Hematopoietic multipotent progenitor cell treated with erythropoietin and hydrocortisone succinate and interleukin-3 and kit ligand, for 8 days (in vitro differentiated cells): ENCODE measurements at places on chromosomes 11 and 22.

DNA sequence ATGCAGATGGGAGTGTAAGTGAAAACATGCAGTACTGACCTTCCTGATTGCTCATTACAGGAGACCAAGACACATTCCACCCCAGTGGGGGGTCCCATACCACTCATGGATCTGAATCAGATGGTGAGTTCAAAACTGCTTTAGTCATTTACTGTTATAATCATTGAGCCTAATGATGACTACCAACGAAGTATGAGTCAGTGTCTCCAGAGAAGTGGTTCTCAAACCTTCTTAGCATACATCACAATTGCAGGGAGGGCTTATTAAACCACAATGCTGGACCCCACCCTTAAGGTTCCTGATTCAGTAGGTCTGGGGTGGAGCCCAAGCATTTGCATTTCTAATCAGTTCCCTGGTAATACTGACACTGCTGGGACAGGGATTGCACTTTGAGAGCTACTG is 75.8 kb downstream of the CD44 start:
- peak; percentile 36 for DNase-seq

DNA sequence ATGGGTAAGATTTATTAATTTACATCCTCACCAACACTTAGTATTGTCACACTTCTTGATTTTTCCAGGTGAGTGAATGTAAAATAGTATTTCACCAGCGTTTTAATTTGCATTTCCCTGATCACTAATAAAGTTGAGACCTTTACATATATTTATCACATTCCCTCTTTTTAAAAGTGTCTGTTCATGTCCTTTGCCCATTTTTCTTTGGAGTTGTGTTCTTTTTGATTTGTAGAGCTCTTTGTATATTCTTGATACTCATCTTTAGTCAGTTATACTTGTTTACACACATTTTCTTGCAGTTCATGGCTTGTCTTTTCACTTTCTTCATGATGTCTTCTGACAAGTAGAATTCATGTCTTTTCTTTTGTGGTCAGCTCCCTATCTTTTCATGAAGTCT is 2.2 kb upstream of the PLAAT5 start:
- no peak for DNase-seq

DNA sequence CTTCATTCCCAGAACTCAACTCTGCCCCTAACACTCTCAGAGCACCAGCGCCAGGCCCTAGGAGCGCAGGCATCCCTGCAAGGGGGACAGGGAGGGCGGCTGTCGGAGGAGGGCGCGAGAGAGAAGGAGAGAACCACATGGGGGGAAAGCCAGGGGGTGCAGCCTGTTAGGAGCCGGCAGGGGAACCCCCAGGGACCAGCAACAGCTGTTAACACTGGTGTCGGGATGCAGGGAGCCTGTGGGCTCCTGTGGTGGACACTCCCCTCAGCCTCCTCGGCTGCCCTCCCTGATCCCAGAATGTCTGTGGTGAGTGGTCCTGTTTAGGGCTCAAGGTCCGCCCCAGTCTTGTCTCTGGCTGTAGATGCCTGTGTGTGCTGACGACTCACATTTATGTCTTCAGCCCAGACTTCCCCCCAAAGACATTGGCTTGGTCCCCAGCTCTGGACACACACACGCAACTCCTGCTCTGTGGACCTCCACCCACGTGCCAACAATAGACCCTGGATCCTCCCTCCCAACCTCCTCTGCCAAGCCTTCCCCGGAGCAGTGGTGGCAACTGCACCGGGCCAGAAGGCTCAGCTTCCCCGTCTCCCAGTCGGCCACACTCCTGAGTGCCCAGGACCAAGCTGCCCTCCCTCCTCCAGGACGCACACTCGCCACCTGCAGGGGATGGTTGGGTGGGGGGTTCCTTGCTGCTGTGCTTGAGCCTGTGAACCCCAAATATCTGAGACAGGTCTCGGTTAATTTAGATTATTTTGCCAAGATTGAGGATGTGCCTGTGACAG is 817 bp upstream of the IFITM5 start:
- DNase-seq, result no peak

DNA sequence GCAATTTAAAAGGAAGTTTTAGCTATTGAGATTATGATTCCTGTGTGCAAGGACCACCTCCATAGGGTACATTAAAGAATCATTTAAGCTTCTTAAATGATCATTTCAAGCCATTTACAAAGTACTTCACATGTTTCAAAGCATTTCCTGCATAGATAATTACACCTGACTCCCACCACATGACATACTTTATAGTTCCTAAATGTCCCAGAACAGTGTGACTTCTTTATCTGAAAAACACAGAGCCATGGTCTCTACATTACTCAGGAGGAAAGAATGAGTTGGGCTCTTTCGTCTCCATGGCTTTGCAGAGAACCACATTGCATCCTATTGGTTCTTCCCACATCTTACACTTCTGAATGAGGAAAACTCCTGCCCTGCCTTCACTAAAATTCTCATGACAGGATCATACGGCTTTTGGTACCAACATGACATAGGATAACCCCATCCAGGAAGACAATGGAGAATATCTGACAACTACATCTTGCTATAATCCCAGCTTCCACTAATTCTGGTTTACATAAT is 88.6 kb downstream of the ETS1 start:
- no peak for DNase-seq

DNA sequence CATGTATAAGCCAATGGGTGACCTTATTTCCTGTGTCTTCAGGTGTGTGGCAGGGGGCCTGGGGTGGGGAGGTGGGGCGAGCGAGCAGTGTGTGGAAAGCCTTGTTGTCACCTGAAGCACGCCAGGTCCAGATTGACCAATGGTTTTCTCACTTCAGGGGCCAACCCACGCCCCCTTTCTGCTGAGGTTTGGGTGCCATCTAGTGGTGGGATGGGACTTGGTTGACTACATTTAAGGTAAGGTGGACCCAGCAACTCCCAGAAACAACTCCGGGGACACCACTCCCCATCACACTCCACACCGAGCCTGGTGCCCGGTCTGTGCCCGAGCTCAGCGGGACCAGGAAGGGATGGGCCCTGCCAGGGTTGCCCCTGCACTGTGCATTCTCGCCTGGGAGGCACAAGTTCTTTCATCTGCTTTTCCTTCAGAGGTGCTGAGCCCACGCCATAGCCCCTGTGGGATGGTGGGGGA is 40.0 kb downstream of the TPCN2 start:
- peak; percentile 86 for DNase-seq

GRCh38 chr11:422249-422656 is 7.5 kb upstream of the SIGIRR start:
- no peak for DNase-seq

- peak; percentile 3 for DNase-seq
Measured at GRCh38 chr11:6320411-6321155, at the start of gene CAVIN3. Gene CAVIN3 (minus strand): TSS chr11:6320501. CDS start chr11:6320476, 25 bp downstream.

DNA sequence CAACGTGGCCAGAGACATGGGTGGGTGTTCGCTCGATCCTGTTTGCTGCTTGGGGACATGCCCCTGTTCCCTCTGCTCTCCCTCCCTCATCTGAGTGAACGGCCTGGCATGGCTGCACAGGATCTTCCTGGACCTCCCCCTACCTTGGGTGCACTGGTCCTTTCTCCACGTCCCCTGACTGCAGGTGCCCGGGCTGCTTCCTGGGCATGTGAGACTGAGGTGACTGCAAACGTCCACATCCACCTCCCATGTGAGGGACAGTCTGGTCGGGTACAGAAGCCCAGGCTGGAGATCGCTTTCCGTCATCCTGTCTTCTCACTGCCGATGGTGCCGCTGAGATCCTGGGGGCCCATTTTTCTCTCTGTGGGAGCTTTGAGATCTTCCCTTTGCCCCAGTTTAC is 11.8 kb downstream of the SULT4A1 start:
- no peak for DNase-seq

- no peak for DNase-seq
Measured at GRCh38 chr11:47243454-47243853, 5.2 kb downstream of the ACP2 start.

GRCh38 chr22:35995772-35996171 is 32.9 kb downstream of the RBFOX2 start:
- no peak for DNase-seq

GRCh38 chr11:14422052-14422813 is 63.2 kb upstream of the RRAS2 start:
- peak; percentile 81 for DNase-seq

DNA sequence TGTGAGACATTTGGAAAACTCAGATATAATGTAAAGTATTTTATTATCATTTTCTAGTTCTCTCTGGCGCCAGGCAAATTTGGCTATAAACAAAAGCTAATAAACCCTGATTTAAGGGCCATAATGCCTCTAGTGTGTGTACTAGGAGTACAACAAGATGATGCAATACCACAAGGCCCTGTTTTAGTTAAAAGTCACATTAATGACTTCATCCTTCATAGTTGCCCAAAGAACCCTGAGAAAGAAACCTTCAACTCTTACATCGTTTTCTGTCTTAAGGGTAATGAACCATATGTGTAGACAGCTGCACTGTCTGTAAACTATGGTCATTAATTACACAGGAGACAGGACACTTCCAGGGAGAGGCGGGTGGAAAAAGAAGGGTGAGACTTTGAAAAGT is 538.4 kb downstream of the FAM181B start:
- no peak for DNase-seq

- no peak for DNase-seq
Measured at GRCh38 chr11:65633390-65634108, 4.4 kb upstream of the SIPA1 start.

DNA sequence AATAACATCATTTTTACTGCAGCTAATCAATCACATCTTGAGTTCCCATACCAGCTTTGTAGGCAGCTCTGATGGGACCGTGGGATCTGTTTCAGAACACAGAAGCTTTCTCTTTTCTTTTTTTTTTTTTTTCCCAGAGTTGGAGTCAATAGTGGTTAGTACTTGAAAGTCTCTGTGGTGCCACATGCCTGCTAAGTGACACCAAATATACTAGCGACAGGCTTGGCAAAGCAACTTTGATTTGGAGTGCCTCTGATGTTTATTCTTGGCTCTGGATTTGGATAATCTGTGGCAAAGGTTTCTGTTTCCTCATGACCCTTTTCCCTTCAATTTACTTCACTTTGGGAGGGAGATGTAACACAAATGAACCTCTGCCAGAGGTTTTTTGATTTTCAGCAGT is 681.4 kb upstream of the TENM4 start:
- DNase-seq, result no peak

DNA sequence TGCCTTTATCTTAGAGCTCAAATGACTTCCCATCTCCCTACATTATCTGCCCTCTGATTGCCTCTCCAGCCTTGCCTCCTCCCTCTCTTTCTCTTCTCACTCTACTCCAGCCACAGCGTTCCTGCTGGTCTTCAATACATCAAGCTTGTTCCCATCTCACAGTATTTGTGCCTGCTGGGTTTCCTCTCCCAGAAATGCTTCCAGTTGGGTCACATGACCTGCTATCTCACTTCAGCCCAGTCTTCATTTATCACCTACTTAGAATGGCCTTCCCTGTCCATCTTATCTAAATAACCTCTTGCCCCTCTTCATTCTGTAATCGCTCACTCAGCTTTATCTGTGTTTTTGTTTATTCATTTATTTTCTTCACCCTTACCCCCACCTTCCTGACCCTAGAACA is 61.8 kb upstream of the FAR1 start:
- no peak for DNase-seq

DNA sequence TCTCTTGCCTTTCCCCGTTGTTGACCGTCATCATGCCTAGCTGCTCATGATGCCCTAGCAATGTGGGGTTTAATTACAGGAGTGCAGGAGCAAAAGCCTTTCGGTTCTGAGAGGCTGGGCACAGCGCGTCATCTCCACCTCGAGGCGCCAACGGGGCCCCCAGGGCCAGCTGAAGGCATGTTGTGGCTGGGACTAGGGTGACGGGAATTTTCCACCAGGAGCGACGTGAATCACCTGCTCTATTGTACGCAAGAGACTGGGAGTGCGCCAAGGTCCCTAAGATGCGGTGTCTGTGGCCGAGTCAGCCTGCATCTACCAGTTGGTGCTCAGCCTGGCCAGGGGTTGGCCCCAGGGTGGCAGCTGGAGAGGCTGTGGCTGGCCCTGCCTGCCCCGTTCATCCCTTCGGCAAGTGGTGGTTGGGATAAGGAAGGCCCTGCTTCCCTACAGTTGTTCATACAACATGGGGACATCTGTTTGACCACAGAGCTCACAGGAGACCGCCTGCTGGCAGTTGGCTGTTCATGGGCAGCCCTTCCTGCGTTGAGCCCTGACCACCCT is 1175.6 kb downstream of the BRD1 start:
- DNase-seq, result no peak

- no peak for DNase-seq
Measured at GRCh38 chr11:130616573-130616972, 168.1 kb downstream of the ADAMTS15 start.

- DNase-seq, result no peak
Measured at GRCh38 chr22:22556995-22557925, 1.8 kb downstream of the PRAME start.

DNA sequence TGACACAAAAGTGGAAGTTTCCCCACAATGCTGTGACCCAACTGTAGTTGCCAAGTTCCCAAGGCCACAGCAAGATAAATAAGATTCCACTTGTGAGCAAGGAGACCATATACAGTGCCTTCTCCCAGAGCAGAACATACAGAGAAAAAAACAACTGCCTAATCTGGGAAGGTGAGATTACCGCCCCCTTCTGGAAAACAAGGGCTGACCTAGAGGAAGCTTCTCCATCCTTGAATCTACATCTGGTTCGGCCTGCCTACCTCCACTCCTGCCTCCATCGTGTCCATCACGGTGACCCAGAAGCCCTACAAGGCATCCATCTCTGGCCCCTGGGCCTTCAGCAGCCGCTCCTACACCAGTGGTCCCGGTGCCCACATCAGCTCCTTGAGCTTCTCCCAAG is 6.1 kb upstream of the RNASEH2C start:
- DNase-seq, result peak; percentile 39

DNA sequence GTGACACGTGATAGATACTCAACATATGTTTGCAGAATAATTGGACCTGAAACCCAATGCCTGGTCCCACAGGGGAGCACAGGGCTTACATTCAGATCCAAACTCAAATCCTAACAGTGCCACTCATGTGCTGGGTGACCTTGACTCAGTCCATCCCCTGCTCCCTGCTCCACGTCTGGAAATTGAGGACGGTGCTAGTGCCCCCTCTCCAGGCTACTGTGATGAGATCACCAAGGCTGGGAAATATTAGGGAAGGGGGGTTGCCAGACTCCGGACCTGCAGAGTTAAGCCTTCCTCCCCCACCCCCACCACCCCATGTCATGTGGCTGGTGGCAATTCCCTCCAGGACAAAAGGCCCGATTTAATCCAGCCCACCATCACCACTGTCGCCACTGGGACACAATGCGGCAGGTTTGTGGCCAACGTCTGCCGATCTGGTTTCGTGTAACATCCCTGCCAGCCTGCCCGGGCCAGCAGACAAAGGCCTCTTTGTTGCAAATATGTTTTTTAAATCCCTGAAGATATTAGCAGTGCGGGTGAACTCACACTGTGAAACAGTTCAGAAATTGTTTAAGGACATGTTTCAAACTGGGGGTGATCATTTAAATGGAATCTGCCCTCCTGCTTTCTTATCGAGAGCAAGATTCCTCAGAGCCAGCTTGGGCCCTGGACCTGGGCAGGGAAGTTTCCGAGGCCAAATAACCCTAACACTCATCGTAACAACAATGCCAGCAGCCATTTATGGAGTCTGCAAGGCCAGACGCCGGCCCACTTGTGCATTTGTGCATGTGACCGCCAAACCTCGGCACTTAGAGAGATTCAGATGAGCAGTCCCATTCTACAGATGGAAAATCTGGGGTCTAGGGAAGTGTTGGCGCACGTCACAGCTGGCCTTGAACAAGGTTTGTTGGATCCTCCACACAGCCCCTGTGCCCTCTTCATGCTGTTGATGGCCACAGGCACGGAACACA is 19.6 kb upstream of the MN1 start:
- no peak for DNase-seq

- DNase-seq, result no peak
Measured at GRCh38 chr11:66854231-66854661, 2.6 kb upstream of the LRFN4 start.

GRCh38 chr11:11468954-11469353 is 115.9 kb upstream of the CSNK2A3 start:
- DNase-seq, result no peak

GRCh38 chr11:11413776-11414175 is 60.7 kb upstream of the CSNK2A3 start:
- no peak for DNase-seq
